SW 1271 (cell line): ENCODE measurements at places on chromosomes 1 and 21.

GRCh38 chr1:19445417-19446342, 39.7 kb downstream of the CAPZB start:
- no peak for DNase-seq

- no peak for DNase-seq
Observed at GRCh38 chr1:243930822-243931671, 81.0 kb upstream of the AKT3 start.

- DNase-seq: no peak
Observed at GRCh38 chr1:244957525-244957924, 93.2 kb upstream of the HNRNPU start.

DNA sequence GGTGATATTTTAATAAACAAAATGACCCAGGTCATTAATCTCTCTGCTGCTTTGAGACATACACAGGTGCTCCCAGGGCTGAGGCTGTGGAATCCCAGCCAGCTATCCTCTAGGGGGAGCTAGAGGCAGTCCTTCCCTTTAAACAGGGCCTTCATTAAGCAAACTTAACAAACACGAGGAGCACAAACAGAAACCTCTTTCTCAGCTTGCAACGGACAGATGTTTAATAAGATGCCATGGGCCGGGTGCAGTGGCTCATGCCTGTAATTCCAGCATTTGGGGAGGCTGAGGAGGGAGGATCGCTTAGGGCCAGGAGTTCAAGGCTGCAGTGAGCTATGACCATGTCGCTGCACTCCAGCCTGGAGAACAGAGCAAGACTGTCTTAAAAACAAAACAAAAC, 106.7 kb downstream of the HIVEP3 start:
- peak; percentile 42 for DNase-seq

- no peak for DNase-seq
Observed at GRCh38 chr1:96971849-96972602, 250.4 kb downstream of the PTBP2 start.

GRCh38 chr1:2451741-2452140, 24.3 kb upstream of the PLCH2 start:
- DNase-seq: peak; percentile 62

DNA sequence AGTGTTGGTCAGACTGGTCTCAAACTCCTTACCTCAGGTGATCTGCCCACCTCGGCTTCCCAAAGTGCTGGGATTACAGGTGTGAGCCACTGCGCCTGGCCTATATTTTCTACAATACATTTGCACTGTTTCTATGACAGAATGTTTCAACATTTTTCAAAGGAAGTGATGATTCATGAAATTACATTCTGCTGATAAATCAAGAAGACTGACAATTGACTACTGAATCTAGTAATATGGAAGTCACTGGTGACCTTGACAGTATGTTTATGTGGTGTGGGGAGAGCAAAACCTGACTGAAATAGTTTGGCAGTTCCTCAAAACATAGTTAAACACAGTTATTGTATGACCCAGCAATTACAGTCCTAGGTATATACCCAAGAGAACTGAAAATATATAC, 18.1 kb downstream of the LRIF1 start:
- no peak for DNase-seq

- no peak for DNase-seq
Observed at GRCh38 chr1:16605532-16606505, 7.5 kb downstream of the NBPF1 start.

- DNase-seq: no peak
Observed at GRCh38 chr1:68301471-68302001, 69.2 kb upstream of the WLS start.

GRCh38 chr1:5477716-5478115, 514.5 kb downstream of the NPHP4 start:
- DNase-seq: no peak

DNA sequence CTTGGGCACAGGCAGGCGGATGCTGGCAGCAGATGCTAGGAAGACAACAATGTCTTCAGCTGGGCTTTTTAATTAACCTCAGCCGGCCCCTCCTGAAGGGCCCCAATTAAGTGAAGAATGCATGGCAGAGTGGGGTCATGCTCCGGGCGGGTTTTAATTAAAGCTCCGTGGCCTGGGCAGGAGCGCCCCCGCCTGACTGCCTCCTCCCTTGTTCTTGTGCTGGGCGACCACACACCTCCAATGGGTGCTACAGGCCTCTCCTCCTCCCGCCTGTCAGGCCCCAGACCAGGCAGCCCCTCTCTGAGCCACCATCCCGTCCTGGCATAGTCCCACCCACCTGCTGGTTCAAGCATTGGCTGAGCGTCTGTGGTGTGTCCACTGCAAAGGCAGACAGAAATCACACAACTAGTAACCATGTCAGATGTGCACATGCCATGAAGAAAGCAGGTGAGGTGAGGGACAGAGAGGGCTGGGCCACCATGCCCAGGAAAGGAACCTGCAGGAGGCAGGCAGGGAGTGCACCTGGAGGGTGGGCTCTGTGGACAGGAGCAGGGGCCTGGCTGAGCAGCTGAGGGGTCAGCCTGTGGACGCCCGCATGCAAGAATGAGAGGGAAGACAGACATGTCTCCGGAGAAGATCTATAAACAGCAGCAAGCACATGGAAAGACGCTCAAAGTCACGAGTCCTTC, 8.5 kb upstream of the ARF1 start:
- no peak for DNase-seq

DNA sequence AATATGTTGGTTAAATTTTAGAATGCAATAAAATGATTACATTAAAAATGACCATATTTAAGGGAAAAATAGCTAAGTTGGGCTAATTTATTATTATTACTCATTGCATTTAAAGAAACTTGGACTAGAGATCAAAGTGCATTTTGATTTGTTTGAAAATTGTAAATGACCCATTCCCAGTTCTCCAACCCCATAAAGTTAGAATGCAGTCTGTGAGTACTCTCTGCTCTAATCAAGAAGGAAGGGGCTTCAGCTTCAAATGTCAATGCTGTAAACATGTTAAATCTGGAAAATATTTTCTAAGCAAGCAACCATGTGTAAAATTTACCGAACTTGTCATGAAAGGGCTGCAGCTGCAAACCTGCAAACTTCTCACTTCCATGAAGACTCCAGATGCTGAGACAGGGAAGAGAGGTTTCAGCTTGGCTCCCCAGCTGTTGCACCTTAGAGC, 232.7 kb downstream of the TTLL7 start:
- DNase-seq: no peak

DNA sequence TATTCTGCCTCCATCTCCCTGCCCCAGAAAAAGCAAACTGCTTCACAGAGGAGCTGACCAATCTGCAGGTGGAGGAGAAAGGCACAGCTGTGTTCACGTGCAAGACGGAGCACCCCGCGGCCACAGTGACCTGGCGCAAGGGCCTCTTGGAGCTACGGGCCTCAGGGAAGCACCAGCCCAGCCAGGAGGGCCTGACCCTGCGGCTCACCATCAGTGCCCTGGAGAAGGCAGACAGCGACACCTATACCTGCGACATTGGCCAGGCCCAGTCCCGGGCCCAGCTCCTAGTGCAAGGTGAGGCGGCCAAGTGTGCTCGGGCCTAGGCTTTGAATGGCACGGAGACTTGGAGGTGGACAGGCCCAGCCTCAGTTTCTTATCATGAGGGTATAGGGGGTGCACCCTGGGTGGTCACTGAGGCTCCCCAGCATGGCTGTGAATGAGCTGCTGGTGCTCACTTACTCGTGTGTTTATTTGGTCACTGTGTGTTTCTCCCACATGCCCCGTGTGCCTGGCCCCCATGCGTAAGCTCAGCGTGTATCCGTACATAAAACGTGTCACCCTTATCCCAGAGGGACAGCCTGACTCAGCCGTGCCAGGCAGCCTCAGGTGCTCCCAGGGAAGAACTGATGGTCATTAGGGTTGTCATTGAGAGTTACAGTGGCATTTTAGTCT, 75.8 kb downstream of the OBSCN start:
- no peak for DNase-seq
